ENCODE measurements at places on chromosomes 3 and 15.

GRCh38 chr3:165383381-165383780, 187.2 kb upstream of the SLITRK3 start:
- no peak for DNase-seq

GRCh38 chr3:66473692-66474091, 27.1 kb downstream of the LRIG1 start:
- DNase-seq: peak; percentile 77

- no peak for DNase-seq
Measured at GRCh38 chr3:170723241-170723640, 137.4 kb upstream of the SLC7A14 start.

DNA sequence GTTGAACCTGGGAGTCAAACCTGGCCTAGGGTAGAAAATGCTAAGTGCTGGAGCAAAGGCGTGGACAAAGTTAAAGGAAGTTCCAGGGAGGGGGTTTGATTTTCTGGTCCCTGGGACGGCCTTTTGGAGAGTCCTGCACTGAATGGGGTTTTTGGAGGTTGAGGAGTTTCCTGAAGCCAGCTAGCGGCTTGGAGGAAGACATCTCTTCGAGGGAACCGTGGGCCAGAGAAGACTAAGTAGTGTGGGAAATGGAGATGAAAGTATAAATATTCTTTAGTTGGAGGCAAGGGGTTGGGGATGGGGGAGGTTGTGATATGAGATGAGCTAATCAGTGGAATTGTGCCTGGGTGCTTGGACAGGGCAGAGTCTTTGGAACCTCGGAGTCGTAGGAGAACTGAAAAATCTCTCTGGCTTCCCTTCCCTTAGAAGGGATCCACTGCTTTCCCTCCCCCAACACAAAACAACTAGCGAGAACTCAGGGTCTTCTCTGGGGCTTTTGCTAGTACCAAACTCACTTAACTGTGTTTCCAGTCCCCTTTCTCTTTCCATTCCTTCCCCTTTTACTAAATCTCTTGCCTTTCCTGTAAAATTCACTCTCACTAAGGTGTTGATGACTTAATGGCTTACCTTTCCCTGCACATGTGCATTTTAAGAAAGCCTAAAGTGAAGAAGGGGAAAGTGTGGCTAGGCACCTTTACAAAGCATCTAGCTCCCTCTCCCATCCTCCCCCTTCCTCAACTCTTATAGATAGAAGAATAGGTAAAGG, 1.0 kb downstream of the LPP start:
- DNase-seq: no peak

GRCh38 chr3:153495422-153495821, 333.4 kb downstream of the RAP2B start:
- DNase-seq: no peak

DNA sequence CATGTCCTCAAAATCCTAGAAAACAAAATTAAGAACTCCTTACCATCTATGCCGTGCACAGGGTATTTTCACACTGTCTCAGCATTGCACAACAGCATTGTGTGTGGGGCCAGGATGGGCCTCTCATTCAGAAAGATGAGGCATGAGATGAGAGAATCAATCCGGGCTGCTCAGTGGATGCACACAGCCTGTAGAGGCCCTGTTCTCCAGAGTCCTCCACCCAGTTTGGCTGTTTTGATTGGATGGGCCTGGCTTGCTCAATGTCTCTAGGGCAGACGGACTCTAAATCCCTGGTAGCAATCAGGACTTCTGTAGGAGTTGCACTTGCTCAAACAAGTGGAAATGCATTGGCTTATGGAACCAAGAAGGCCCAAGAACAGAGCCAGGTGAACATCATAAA, 20.2 kb upstream of the CPNE9 start:
- no peak for DNase-seq

DNA sequence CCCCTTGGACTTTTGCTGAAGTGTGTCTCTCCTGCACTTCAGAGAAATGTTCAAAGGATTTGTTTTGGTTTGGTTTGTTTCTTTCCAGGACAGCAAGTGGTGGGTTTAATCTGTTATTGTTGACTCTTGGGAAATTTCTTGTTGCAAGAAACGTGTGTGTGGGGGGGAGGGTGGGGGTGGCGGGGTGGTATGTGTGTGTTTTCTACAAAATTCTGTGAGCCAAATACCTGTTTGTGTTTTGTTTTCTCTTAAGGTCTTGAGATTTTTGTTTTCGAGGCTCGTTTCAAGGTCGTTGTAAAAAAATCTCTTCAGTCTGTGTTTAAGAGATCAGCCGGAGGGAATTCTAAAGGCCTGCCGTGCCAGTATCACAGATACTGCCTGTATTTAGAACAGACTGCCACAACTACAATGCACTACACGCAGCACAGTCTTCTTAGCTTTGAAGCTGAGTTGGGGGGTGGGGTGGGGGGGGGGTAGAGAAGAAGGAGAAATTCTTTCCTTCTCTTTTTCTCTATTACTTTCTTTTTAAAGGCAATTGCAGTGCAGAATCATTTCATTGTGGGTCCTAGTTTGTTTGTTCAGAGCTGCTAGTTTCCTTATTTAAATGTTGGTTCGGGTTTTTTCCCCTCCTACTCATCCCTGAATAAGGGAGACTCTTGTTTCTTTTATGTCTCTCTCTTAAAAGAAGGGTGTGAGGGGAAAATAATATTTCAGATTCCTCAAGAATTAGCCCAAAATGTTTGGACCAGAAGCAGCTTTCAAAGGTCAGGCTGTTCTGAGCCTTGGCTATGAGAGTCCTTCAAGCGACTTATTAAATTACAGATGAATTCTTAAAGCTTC, 1.4 kb upstream of the BCL6 start:
- no peak for DNase-seq

- no peak for DNase-seq
Measured at GRCh38 chr15:78130466-78131294, 565 bp downstream of the CIB2 start.

GRCh38 chr15:47299846-47300434, 417.4 kb upstream of the SEMA6D start:
- DNase-seq: no peak

DNA sequence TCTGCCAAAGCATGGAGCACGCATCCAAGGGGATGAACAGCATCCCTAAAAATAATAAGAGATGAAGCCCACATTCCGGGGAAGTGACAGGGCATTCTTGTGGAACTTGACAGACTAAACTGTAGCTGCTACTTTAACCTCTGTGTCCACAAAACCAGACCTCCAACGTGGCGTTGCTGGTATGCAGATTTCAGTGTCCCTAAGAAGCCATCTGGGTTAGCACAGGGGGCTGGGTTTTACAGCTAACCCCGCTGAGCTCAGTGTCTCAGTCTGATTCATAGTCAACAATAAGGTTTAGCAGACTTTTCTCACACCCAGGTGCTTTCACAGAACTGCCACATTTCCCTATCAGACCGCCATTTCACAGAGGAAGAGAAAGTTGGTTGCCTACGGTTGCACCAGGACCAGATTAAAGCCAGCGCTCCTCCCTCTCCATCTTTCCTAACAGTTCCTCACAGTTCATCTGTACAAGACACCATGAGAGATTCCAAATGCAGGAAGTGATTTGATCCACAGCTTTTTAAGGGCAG, 61.6 kb upstream of the CTDSPL start:
- no peak for DNase-seq

- no peak for DNase-seq
Measured at GRCh38 chr3:154431043-154431442, 1.1 kb upstream of the GPR149 start.

DNA sequence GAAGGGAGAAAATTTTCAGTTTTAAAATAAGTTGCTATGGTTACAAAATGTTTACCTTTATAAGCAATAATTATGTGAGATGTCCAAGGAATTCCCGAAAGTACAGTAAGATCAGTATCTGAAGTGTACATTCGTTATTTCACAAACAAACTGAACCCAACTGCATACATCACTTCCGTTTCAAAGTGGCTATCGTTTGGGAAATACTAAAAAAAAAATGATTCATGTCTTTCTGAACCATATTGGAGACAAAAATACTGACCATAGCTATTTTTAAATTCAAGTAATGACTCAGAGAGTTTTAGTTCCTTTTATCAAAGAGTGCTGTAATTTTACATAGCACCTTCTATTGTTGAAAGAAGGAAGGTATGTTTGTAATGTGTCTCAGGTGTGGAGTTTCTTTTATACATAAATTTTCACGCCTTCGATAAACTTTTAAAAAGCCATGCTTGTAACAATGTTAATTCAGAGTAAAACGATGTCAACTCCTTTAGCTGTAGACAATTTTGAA, 8.0 kb upstream of the ANKRD28 start:
- DNase-seq: no peak

- no peak for DNase-seq
Measured at GRCh38 chr15:51931016-51931415, 40.6 kb downstream of the LEO1 start.

DNA sequence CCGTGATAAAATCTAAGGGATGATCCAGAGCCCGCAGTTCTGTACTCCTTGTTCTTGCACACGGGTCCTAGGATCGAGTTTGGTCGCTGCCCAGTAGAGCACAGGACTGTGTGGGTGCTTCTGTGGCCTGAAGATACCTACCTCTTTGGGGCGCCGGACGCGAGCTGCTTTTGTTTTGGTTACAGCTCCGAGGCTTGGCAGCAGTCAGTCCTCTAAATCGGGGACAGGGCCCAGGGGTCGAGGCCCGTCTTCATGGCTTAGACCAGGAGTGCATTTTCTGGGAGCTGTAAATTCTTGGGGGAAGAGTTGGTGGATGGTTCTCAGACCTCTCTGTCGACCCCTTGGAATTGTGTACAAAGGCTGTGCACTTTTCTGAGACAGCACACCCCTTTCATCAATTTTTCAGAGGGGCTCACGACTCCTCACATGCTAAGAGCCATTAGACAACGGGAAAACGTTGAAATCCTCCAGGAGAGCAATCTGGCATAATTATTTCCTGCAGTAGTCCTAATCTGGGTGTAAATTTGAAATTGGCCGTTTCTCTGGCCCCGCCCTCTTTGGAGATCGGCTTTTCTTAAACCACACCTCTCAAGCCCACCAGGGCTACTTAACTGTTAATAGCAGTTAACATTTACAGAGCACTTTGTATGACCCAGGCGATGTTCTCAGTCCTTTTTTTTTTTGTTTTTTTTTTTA, 928 bp downstream of the CEP97 start:
- DNase-seq: no peak

DNA sequence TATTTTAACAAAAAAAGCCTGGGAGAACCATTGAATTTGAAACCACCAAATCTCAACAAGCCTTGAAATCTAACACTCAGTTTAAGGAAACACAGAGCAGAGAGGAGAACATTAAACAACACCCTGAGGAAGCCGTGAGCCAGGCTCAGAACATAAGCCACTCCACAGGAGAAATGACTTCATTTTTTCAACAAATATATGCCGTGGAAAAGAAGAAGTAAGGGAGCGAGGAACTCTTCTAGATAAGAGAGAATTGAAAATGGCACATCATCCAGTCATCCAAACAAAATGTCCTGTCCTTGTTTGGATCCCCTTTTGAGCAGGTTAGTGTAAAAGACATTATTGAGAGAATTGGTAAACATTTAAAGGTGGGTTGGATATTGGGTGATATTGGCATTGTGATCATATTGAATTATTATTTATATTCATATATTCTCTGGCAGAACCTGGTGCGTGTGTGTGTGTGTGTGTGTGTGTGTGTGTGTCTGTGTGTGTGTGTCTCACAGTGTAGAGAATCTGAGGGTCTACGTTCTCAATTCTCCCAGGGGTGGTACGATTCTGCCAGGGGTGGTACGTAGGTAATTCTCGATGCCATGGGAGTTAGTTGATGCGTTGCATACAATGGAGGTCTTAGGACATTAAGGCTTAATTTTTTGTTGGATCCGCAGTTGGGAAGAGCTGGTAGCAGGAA, 94.4 kb downstream of the ST6GAL1 start:
- DNase-seq: no peak

GRCh38 chr3:17431004-17431403, 311.4 kb downstream of the TBC1D5 start:
- no peak for DNase-seq

DNA sequence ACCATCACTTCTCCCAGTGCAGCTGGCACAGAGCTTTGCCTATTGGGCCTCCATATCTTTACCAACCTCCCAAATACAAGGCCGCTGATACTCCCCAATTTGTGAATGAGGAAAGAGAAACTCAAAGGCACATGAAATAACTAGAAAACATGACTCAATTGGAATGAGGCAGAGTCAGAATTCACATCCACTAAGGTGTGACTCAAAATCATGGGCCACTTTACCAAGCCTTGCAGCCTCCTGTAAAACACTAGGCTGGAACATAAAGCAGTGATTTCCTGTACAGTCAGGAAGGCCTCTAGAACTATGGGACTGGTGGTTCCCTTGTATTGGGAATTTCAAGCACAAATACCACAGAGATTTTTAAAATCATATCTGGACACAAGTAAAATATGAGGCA, 128.6 kb downstream of the DCLK3 start:
- DNase-seq: no peak

GRCh38 chr15:32879980-32880379, 162.2 kb downstream of the GREM1 start:
- DNase-seq: no peak

- no peak for DNase-seq
Measured at GRCh38 chr15:60609721-60610320, 130.9 kb upstream of the ICE2 start.

DNA sequence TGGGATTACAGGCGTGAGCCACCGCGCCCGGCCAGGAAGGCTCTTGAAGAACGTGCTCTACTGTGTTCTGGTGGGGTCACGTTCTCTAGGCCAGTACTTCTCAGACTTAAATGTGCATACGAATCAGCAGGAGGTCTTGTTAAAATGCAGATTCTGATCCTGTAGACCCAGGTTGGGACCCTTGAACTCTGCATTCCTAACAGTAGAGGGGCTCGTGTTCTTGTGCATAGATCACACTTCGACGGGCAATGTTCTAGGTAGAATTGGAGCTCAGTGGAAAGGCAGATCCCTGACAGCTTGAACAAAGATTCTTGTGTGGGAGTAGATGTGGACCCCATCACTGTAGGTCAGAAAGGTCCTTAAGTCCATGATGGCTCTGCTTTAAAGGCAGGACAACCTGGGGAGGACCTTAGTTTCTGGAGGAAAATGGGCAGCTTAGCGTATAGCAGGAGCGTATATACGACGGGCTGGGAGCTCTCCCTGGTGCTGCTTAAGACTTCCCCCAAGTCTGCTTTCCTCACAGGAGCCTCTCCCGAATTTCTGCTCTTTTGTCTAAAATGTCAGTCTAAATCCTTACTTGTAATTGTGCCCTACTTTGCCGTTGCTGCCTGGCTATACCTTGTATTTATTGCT, 16.9 kb upstream of the FAM81A start:
- no peak for DNase-seq

DNA sequence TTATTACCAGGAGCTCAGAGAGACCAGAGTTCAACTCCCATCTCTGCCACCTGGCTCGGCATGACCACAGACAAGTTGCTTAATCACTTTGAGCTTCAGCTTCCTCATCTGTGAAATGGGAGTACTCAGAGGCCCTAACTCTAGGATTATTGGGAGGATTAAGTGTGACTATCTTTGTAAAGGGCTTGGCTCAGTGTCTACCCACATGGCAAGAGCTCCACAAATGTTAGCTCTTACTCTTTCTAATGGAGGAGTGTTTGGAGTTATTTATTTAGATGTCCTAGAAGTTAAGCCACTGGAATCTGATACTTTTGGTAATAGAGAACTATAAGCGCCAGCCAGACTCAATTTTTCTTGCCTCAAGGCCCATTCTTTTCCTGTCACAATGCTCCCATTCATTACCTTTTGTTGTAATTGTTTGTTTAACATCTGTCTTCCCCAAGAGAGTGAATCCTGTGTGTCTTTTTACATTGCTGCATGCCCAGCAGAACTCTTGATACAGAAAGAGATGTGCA, 12.3 kb upstream of the LMCD1 start:
- no peak for DNase-seq

- no peak for DNase-seq
Measured at GRCh38 chr3:111534701-111535100, 7.3 kb upstream of the CD96 start.

- DNase-seq: no peak
Measured at GRCh38 chr3:177818712-177819240, 621.5 kb upstream of the TBL1XR1 start.

Measured in LNCaP clone FGC (cell line).